ENCODE measurements at places on chromosomes 4 and X.

- DNase-seq: no peak
Measured at GRCh38 chr4:156217236-156217635, 263.6 kb upstream of the CTSO start.

GRCh38 chr4:152992466-152992865 lies 56.3 kb downstream of the FHDC1 start:
- DNase-seq: no peak

GRCh38 chr4:105998171-105999063 lies 103.1 kb downstream of the NPNT start:
- no peak for DNase-seq

GRCh38 chrX:40734971-40735324 lies 394 bp downstream of the MED14 start:
- DNase-seq: no peak

- no peak for DNase-seq
Measured at GRCh38 chr4:159368320-159368719, 265.4 kb downstream of the RAPGEF2 start.

DNA sequence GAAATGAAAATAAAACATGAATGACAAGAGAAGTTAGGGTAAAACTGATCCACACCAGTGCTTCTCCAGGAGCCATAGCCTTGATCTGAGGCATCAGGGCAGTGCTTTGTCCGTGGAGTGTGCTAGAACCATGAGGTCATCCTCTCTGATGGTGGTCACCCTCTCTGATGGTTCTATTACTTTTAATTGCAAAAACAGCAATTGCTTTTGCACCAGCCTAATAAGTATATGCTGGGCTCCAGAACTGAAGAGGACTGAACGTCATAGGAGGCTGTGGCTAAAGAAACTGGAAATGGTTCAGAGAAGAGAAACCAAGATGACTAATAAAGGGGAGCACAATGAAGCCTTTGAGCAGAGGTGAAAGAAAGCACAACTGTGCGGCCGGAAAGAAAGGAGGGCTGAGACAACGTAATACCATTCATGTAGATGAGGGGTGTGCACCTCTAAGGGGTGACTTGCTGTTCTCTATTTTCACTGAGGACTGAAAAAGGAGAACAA lies 17.0 kb upstream of the TMEM154 start:
- DNase-seq: no peak

- DNase-seq: no peak
Measured at GRCh38 chr4:127311371-127311770, 321.4 kb upstream of the INTU start.

GRCh38 chrX:10992110-10992509 lies 119.0 kb upstream of the HCCS start:
- DNase-seq: no peak

DNA sequence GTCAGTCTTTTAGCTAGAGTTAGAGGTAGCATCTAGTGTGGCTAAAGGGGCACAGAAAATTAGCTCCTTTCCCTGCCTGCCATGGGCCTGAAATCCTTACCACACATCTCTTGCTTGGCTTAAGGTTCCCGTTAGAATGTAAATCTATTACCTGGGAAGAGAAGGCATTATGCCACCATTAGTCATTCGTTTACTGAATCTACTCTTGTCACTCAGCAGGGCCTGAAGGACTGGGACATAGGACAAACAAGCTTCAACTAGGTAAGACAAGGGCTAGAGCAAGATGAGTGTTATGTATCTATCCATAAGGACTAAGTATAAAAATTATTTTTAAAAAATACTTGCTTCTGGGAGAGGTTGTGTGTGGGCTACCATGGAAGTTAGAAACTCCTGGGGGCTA lies 112.4 kb downstream of the CT47B1 start:
- no peak for DNase-seq

Measured in NCI-H1417 treated with DMSO at 0.1 percent for 48 hours (cell line).